Neural progenitor cell (in vitro differentiated cells): ENCODE measurements at places on chromosomes 16 and 17. TPM values are rescaled to one million over a fixed set of nuclear protein-coding genes. Genes with fewer than 3 reads are reported as not detected.

DNA sequence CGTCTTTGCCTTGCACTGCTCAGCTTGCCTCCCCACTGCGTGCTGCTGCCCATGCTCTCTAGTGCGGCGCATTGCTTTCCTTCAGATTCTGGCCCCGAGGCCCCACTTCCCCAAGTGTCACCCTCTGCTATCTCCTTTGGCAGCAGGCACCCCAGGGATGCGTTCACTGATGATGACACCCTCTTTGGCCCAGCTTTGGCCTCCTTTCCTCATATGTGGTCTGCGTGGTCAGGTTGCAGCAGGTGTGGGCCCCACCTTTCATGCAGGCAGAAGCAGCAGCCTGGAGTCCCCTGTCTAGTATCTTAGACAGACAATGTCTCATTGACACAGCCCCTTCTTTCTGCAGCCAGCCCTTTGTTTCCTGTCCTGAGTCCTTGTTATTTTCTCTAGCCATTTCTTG lies 4.8 kb upstream of the CCL3 start:
- DNase-seq = no peak

DNA sequence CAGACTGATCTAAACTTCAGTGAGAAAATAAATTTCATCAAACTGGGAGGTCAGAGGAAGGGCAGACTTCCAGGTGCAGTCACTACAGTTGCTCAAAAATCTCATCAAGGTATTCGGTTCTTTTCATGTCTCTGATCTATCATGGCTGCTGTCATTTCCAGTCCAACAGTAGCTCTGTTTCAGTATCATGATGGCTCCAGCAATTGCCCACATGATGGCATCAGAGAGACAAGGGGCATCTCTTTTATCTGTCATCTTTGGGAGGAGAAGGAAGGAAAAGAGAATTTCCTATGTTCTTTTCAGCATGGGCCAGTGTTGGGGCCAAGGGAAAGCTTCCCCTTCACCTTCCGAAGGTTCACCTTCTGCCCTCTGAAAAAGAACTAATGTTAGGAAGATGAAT lies 504.9 kb upstream of the HSBP1 start:
- no peak for DNase-seq

DNA sequence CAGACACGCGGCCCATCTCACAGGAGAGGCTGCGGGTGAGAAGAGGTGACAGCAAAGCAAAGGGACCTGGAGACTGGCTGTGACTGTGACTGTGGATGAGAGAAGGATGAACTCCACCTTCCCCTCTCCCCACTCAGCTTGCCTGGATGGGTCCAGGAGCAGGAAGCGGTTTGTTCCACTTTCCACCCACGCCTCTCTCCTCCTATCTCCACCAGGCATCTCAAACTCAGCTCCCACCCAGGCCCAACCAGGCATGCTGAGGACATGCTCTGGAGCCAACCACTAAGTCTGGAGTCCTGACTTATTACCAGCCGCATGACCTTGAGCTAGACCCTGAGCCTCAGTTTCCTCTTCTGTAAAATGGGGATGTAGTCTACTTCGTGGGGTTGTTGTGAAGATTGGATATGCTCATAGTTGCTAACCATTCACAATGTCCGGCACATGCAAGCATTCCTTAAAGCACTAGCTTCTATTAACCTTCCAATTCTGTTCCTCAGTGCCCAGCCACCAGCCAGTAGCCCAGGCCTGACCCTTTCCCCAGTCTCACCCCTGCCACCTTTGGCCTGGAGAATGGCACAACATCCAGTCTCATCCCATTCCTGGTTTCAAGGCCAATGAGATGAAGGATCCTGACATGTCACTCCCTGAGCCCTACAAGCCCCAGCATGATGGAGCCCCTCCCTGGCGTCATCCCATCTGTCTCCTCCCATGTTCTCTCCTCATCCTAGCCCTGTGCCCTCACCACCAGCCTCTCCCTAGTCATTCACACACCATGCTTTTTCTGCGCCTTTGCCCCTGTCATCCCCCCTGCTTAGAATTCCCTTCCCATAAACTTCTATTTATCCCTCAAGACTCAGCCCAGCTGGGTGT lies 2.3 kb downstream of the GAS2L2 start:
- DNase-seq = no peak

DNA sequence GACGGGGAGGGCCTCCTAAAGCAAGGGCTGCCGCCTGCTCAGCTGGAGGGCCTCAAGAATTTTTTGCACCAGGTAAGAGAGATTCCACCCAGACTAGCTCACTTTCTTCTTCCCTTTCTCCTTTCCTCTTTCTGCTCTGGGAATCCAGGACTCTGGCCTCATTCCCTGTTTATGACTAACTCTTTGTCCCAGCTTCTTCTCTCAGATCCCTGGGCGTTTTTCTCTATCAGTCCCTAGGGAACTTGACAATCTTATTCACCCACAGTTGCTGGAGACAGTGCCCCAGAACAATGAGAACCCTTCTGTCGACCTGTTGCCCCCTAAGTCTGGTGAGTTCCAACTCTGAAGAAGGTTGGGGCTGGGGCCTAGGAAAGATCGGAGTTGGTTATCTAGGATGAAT lies 15.6 kb downstream of the CNTROB start:
- DNase-seq = no peak

DNA sequence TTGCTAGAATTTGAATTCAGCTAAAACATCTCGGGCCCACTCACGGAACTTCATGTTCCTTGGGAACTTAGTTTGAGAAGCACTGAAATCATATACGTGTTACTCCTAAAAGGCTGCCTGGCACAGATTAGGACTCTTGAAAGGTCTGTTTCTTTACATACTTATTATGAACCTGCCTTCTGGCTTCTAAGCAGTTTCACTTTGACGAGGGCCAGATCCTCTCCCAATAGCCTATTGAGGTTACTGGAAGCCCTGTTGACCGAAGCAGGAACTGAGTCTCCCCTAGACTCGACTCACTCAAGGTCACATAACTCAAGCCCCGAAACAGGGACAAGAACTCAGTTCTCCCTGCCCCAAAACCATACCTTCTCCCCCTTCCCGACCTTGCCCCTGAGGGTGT lies 121.9 kb upstream of the PLCG2 start:
- DNase-seq = no peak

GRCh38 chr16:64459821-64460220 lies 662.0 kb downstream of the CDH11 start:
- no peak for DNase-seq

DNA sequence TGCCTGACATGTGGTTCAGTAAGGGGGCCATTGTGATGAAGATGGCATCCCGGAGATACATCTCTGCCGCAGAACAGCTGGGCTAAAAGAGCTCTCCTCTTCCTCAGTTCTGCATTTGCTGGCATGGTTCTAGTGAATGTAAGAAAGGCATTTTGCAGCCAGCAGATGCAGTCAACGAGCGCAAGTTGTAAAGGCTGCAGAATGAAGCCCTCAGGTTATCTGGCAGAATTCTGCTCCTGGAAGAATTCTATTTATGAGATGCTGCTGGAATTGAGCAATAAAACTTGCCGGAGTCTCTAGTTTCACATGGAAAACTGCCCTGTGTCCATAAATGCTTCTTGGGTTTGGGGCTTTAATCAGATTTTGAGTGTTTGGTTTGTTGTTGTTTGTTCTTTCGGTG lies 176.8 kb upstream of the HSBP1 start:
- no peak for DNase-seq

GRCh38 chr16:57134982-57135381 lies 42.6 kb downstream of the CPNE2 start:
- no peak for DNase-seq

DNA sequence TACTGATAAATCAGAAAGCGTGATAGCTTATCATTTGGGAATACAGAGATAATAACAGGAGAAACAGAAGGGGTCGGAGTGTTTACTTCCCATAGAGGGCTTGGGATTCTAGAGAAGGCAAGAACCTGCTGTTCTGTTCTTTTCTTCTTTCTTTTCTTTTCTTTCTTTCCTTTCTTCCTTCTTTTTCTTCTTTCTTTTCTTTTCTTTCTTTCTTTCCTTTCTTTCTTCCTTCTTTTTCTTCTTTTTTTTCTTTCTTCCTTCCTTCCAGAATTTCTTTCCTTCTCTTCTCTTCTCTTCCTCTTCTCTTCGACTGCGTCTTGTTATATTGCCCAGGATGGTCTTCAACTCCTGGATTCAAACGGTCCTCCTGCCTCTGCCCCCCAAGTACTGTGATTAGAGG lies 18.3 kb downstream of the CNEP1R1 start:
- no peak for DNase-seq

- DNase-seq = no peak
Observed at GRCh38 chr17:77327566-77328464, 187.0 kb downstream of the SEC14L1 start.

DNA sequence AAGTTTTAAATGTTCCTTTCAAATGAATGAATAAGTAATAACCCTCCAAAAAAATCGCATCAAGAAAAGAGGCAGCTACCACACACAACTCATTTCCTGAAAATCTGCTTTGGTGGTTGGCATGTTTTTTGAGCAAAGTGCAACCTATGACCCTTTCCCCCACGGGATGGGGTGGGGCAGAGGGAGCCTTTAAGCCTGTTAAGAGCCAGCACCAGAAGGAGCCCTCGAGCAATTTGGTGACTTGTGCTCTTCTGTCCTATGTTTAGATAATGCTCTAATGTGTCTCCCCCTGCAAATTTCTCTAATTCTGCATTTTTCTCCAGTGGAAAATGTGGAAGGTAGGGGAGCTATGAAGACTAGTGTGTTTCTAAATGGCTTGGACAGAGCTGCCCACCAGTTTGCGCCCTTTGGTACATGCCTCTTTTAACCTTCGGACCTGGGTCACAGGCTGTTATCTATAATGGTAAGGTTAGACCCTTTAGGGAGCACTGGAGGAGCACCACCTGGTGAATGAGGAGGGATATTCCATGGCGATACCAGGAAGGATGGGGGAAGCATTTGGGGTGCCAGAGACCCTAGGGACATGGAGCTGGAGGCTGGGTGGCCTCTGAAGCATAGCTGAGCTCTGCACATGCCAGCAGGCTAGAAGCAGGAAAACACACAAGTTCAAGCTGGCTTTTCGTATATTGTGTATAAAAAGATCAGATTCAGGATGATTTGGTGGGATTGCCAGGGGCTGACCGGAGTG lies 1.6 kb downstream of the PYCARD start:
- no peak for DNase-seq

GRCh38 chr17:38984666-38985065 lies 17.5 kb upstream of the FBXO47 start:
- DNase-seq = no peak

DNA sequence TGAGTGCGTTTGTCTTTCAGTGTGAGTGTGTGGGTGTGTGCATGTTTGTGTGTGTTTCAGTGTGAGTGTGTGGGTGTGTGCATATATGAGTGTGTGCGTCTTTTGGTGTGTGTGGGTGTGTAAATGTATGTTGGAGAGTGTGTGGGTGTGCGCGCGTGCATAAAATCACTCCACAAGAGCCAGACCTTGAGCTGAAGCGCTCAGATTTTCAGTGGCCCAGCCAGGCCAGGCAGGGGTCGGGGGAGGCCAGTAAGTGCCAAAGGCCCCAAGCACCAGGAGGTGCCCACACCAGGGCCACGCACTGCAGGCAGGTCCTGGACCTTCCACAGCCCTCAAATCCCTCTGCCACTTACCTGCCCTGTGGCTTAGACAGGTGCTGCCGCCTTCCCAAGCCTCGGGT lies 184.0 kb downstream of the SOX9 start:
- DNase-seq = no peak

GRCh38 chr17:28644787-28645575 lies at the start of gene BLTP2:
BLTP2 (minus strand) TSS chr17:28645158; CDS start chr17:28645056, 102 bp downstream.
- DNase-seq = peak; percentile 97

DNA sequence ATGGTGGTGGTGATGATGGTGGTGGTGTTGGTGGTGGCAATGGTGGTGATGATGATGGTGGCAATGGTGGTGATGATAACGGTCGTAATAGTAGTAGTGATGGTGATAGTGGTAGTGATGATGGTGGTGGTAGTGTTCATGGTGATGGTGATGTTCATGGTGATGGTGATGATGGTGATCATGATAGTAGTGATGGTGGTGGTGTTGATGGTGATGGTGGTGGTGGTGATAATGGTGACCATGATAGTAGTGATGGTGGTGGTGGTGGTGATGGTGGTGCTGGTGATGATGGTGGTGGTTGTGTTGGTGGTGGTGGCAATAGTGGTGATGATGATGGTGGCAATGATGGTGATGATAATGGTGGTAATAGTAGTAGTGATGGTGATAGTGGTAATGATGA lies 68.0 kb downstream of the SOX9 start:
- no peak for DNase-seq

GRCh38 chr16:49923411-49923810 lies 67.5 kb upstream of the ZNF423 start:
- no peak for DNase-seq

- DNase-seq = peak; percentile 11
Observed at GRCh38 chr16:22312897-22313781, 15.9 kb downstream of the POLR3E start.

DNA sequence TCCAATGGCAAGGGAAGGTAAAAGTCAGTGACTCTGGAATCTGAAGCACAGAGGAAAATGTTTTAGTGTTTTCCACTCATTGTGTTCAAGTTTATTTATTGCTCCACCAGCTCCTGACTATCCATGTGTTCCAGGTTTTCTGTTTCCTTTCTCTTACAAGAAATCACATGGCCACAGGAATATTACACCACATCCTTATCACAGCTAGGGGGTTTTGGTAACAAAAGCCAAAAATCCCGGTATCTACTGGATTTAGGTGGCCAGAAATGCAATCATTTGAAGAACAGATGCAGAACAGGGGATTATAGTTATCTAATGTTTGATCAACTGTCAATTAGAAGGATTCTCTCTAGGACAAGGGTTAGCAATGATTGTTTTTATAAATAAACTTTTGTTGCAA lies 47.9 kb downstream of the STH start:
- no peak for DNase-seq

HBA2 gene
- total RNA-seq = not detected in 2 replicates

TEKT5 gene
- 0.07 and 0.50 TPM in 2 replicates for total RNA-seq

SLC47A1 gene
- total RNA-seq = 1.9 and 2.1 TPM in 2 replicates

SMURF2 gene
- 21.6 and 24.6 TPM in 2 replicates for total RNA-seq

HSPB9 gene
- total RNA-seq = 0.12 and 0.65 TPM in 2 replicates

KCNJ2 gene
- 0.62 and 1.1 TPM in 2 replicates for total RNA-seq

FOXJ1 gene
- total RNA-seq = 0.49 and 1.7 TPM in 2 replicates

HSD17B2 gene
- not detected in 2 replicates for total RNA-seq

NHLRC4 gene
- total RNA-seq = 0.28 TPM in 1 of 2 replicates, not detected in the other

SDK2 gene
- 15.3 and 39.9 TPM in 2 replicates for total RNA-seq

KRTAP2-3 gene
- total RNA-seq = not detected in 2 replicates

CD19 gene
- total RNA-seq = 0.15 TPM in 1 of 2 replicates, not detected in the other

DHRS7C gene
- total RNA-seq = not detected in 2 replicates
